Upper lobe of right lung (tissue), 1 donor: ENCODE measurements at places on chromosomes 5 and 9.

DNA sequence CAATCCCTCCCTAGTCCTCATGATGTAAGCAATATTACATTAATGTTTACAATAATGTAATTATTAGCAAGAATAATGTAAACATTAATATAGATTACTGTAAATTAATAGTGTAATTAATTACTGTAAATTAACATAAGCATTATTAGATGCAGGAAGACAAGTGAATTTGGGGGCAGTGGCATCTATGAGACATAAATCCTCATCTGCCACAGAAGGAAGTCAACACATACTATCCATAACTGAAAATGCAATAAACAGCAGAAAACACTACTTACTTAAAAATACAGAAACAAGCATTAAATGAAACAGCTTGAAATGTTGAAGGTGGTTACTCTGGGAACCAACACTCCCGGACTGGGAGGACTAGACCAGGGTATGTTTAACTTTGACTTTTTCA is 685 bp upstream of the NIPSNAP3A start:
- DNase-seq, result no peak

GRCh38 chr5:5617024-5617423 is 194.5 kb downstream of the ICE1 start:
- DNase-seq, result no peak

GRCh38 chr9:36974731-36975130 is 59.3 kb downstream of the PAX5 start:
- peak; percentile 40 for DNase-seq

- DNase-seq, result no peak
Observed at GRCh38 chr9:127197861-127198430, 66.6 kb upstream of the GARNL3 start.

DNA sequence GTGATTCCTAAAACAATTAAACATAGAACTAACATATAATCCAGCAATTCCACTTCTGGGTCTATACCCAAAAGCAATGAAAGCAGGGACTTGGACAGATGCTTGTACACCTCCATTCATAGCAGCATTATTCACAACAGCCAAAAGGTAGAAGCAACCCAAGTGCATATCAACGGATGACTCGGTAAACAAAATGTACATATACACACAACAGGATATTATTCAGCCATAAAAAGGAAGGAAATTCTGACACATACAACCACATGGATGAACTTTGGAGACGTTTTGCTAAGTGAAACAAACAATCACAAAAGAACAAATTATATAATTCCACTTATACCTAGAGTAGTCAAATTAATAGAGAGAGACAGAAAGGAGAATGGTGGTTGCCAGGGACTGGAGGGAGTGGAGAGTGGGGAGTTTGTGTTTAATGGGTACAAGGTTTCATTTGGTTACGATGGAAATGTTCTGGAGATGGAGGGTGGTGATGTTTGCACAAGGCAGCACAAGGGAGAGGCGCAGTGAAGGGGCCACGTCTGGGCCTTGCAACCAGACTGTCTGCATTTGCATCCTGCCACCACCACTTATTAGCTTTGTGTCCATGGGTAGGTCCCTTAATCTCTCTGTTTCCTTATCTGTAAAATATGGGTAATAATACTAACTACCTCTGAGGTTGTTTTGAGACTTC is 36.3 kb upstream of the RLN1 start:
- DNase-seq, result no peak

DNA sequence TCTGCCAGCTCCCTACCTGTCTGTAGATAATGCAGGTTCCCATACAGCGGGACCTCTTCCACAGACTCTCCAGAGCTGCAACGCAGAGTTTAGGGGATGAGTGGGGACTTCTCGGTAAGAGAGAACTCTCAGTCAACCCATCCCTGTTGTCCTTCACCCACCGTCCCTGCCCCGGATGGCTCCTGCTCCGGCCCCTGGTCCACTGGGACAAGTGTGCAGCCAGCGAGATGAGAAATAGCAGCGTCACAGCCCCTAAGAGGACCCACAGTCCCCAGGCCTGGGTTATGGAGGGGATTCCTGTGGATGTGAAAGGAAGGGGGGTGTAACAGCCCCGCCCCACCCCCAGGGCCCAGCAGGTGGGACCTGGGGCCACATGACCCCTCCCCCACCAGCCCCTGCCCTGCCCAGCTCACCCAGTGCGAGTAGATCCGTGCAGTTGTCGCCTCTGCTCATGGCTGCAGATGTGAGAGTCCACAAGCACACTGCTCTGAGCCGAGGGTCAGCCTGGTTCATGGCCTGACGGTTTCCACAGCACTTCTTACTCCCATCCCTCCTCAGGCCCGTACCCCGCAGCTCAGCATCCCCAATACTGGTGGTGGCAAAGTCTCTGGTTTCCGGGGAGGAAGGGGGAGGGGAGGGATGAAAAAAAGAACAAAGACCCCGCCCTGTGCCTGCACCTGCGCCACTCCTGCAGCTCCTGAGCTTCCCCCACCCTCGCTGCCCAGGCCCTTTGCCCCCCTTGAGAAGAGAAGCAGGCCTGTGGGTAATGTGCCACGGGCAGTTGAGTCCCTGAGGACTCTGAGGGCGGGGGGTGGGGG is at the start of gene SIT1:
SIT1 (minus strand) TSS at position 591 of the 818 bp plus-strand sequence; CDS start at position 513, 78 bp downstream.
- no peak for DNase-seq

DNA sequence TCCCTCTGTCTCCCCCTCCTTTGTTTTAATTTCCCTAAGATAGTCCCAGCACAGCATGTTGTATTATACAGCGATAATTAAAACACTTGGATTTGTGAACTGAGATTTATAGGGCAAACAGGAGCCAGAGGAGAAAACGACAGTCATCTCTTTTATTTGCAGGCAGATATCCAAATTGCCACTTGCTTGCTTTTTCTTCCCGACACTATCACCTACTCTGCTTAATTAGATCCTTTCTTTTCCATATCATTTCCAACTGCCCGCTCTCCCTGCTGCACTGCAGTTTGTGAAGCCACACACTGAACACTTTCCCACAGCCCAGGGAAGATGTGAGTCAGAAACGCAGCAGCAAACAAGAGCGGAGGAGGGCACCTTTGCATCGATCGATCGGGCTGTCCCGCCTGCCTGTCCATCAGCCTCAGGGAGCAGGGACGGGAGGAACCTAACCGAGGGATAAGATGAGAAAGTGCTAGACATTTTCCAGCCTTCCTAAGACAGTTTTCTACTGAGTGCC is 35.8 kb upstream of the SPRY4 start:
- DNase-seq, result no peak

- no peak for DNase-seq
Observed at GRCh38 chr9:14399756-14400657, 86.1 kb upstream of the NFIB start.

GRCh38 chr9:16039218-16039987 is 486.6 kb downstream of the CCDC171 start:
- no peak for DNase-seq

DNA sequence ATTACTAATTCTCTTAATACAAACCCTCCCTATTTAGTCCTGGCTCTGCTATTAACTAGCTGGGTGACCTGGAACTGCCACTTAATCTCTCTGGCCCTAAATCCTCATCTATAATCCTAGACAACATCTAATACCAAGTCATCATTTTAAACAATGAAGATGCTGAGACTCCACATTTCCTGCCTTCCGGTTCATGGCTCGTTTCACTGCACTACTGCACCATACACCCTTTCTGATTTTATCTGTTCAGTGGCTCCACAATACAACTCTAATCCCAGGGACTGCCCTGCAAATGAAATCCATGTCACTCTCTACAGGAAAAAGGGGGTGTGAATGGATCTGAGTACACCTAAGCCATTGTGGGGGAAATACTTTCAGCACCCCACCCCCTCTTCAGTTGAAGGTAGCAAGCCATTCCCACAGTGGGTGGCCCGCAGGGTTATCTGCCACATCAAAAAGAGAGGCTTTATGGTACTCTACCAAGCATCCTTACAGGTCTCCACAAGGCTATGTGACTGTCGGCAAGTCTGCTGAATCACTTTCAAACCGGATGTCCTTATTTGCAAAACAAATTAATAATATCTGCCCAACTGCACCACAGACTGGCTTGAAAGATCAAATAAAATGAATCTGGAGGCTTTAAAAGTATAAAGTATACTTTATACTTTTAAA is 89.5 kb downstream of the EPB41L4A start:
- no peak for DNase-seq

DNA sequence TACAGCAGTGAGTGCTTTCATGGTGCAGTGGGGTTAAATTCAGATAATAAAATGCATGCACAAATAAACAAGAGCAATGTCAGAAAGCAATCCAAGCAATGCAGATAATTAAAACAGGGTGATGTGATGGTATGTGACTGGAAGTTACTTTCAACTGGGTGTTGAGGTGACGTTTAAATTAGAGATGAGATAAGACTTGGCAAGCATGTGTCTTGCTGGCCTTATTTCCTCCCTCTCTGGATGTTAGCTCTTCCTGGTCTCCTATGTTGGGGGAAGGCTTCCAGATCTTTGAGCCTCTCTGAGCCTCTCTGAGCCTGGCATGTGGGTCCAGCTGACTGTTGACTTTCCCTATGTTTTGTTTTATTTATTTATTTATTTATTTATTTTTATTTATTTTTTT is 54.4 kb downstream of the DOCK2 start:
- DNase-seq, result no peak

- no peak for DNase-seq
Observed at GRCh38 chr9:106069241-106069640, 374.9 kb downstream of the TMEM38B start.

GRCh38 chr5:142748568-142749249 is 21.5 kb upstream of the ARHGAP26 start:
- peak; percentile 70 for DNase-seq

- no peak for DNase-seq
Observed at GRCh38 chr9:131799177-131799823, 59.4 kb upstream of the RAPGEF1 start.

GRCh38 chr5:39164016-39164415 is 55.3 kb downstream of the FYB1 start:
- DNase-seq, result no peak

GRCh38 chr9:114278881-114279570 is 43.9 kb upstream of the ORM1 start:
- peak; percentile 48 for DNase-seq

- DNase-seq, result no peak
Observed at GRCh38 chr9:101434998-101435397, 576 bp downstream of the ALDOB start.

- DNase-seq, result no peak
Observed at GRCh38 chr9:105449081-105449480, 1.2 kb downstream of the FSD1L start.

GRCh38 chr9:116816484-116816883 is 129.4 kb downstream of the TRIM32 start:
- DNase-seq, result no peak

DNA sequence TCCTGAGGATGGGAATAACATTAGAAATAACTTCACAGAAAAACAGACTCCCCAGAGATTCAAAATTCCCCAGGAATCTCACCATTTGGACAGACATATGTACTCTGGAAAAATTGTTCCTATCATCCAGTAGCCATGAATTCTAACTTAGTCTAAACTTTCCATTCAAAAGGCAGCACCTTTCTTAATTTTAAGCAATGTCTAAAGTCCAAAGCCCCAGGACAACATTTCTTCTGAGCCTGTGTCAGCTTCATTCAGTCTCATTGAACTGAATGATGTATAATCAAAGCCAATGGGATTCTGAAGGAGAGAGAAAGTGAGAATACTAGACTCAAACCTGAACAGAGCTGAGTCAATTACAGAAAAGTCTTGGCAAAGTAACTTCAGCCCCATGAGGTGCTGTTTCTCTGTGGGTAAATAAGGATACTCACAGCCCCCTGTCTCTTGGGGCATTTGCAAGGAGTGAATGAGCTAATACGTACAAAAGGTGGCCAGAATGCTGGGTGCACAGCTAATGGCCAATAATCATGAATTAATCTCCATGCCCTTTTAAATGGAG is 140.6 kb downstream of the SEMA5A start:
- DNase-seq, result no peak

GRCh38 chr5:169022718-169023117 is 278.2 kb downstream of the SLIT3 start:
- DNase-seq, result no peak

GRCh38 chr9:35891646-35892045 is 14.4 kb upstream of the HRCT1 start:
- no peak for DNase-seq

- DNase-seq, result no peak
Observed at GRCh38 chr5:126234563-126235195, 188.5 kb upstream of the GRAMD2B start.

DNA sequence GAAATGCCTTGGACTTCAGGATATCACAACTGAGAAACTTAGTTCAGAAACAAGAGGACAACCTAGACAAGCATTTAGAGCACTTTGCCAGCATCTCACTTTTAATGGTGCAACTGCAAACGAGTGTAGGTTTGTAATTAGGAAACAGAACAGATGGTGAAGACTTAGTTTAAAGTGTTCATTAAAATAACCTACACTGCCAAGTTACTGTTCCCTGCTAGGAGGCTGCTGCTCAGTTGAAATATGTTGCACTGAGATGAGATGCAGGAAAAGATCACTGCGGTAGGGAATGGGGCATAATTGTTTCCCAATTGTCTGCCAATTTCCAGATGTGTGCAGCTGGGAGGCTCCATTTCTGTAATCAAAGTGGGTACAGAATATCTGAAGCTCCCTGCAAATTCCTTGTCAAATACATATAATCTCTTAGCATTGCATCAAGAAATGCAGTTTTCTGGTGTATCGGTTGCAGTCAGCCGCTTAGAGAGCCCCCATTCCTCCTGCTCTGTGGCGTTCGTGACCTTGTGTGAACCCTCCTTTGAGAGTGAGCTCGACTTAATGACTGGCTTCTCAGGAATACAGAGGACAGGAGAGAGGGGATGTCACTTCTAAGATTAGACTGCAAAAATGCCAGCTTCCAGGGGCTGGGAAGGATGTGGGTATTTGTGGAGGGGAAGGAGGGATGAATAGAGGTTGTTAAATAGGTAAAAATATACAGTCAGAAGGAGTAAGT is 448.9 kb downstream of the MED10 start:
- no peak for DNase-seq

- peak; percentile 75 for DNase-seq
Observed at GRCh38 chr9:129458155-129458661, 162.7 kb downstream of the C9orf50 start.

DNA sequence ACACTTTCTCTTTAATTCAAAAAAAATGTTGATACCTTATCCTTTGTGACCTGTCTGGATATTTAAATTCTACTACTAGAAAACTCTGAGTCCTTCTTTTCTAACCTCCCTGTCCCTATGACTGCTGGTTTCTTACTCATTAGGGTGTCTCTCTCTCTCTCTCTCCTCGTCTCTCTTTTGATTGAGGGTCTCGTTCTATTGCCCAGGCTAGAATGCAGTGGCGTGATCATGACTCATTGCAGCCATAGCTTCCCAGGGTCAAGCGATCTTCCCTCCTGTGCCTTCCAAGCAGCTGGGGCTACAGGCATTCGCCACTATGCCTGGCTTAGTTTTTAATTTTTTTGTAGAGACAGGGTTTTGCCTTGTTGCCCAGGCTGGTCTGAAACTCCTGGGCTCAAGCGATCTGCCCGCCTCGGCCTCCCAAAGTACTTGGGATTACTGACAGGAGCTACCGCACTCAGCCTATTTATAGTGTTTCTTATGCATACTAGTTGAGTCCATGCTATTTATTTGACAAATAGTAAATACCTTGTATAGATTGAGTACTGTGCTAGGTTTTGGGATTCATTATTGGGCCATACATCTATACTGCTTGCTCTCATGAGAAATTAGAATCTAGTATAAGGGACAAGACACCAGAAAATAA is 61.9 kb downstream of the NSD1 start:
- no peak for DNase-seq

GRCh38 chr9:113521693-113522255 is 58.2 kb downstream of the RGS3 start:
- no peak for DNase-seq
